ENCODE measurements at places on chromosomes 2 and 18.

DNA sequence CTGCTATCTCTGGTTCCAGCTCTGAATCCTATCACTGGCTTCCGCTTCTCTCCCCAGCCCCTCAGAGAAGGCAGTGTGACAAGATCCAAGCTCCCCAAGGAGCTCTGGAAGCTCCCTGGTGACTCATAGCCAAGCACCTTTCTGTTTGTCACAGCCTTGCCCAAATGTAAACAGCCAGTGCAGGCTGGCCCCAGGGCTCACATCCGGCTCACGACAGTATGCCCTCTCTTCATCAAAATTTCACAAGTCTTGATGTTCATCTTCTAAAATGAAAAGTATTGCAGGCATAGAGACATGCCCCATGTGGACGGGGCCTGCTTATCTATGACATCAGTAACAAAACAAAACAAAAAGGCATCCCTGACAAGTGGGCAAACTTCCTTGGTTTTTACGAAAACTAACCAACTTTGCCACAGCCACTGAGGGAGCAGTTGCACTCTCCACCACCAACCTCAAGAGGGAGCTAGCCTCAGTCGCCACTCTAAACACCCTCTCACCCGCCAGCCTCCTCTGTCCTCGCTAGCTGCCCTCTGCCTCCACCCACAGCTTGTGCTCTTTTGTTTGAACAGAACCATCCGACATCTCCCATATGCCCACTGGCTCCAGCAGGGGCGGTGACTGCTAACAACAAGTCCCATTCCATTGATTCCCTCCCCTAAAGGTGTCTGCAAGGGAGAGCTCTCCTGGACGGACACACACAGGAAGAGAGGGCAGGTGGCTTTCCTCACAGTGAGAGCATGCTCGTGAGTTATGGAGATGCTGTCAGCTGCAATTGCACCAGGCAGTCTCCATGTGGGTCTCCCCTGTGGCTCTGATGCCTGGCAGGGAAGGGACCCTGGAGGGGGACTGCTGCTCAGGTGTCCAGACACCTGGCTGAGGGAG lies 71.0 kb upstream of the DAPL1 start:
- no peak for DNase-seq

GRCh38 chr18:48404716-48405507 lies 4.3 kb downstream of the ZBTB7C start:
- no peak for DNase-seq

- DNase-seq = no peak
These were observed 297.4 kb upstream of the GCFC2 start for GRCh38 chr2:76008001-76008702.

DNA sequence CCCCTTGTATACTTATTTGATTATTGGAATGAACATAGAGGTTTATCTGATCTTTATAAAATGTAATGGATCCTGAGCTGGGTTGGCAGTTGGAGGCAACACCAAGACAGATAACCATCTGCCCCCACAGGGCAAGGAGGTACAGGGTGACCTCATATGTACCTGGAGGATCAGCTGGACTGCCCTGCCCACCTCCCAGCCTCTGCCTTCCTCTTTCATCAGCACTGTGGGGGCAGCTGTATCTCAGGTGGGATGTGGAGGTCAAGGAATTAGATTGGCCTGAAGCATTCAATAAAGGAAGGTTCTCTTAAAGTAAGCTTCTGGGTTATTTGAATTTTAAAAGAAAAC lies 92.6 kb downstream of the LYPD6 start:
- no peak for DNase-seq

GRCh38 chr2:58449286-58450010 lies 208.3 kb upstream of the FANCL start:
- no peak for DNase-seq

DNA sequence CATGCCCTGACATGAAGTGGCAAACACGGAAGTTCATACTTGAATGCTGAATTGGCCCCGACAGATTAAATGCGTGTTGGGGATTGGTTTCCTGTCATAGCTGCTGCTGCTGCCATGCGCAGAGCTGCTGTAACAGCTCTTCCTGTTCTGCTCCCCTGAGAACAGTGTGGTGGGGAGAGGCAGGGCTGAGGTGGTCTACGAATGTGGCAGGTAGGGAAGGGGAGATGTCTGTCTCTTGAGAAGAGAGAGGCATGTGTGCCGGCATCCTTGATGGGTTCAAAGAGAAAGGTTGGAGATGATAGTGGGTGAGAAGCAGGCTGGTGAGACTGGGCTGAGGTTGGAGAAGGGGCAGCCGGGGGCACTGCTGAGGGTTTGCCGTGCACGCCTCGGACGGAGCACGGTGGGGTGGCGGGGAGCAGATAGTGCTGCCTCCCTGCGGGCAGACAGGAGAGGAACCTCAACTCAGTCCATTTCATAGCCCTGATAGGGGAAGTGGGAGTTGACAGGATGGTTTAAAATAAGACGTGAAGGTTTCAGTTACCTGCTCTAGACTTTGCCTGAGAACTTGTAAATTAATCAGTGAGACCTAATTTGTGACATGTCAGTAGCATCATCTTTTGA lies 46.1 kb downstream of the TMEM185B start:
- no peak for DNase-seq

- no peak for DNase-seq
These were observed 108.1 kb downstream of the CTIF start for GRCh38 chr18:48646976-48647375.
